Activated B cell treated with CpG ODN at 0.5 μM for 24 hours (primary cell): ENCODE measurements at places on chromosomes 2 and 18. TPM values are rescaled to one million over a fixed set of nuclear protein-coding genes. Genes with fewer than 3 reads are reported as not detected.

The CAB39 gene
- 60.1 and 68.6 TPM in 2 replicates for total RNA-seq

The SLC5A7 gene
- total RNA-seq: not detected in 2 replicates

The COL4A3 gene
- 15.5 and 18.3 TPM in 2 replicates for total RNA-seq

The HNRNPA3 gene
- 254 and 275 TPM in 2 replicates for total RNA-seq

The FAHD2B gene
- total RNA-seq: 10.0 and 13.5 TPM in 2 replicates

The CYBRD1 gene
- 0.32 and 0.33 TPM in 2 replicates for total RNA-seq

The FBXO15 gene
- total RNA-seq: 0.69 and 0.98 TPM in 2 replicates

The AQP4 gene
- not detected in 2 replicates for total RNA-seq

The LYG2 gene
- not detected in 2 replicates for total RNA-seq

The TMEM247 gene
- not detected in 2 replicates for total RNA-seq

The RUFY4 gene
- 0.53 TPM in 1 of 2 replicates, not detected in the other for total RNA-seq

The TMEM17 gene
- total RNA-seq: 0.12 TPM in 1 of 2 replicates, not detected in the other
